ENCODE measurements at places on chromosomes 6 and 20. TPM values are rescaled to one million over a fixed set of nuclear protein-coding genes. Genes with fewer than 3 reads are reported as not detected.

HDGFL1 gene
- total RNA-seq: not detected

POPDC3 gene
- total RNA-seq: not detected

CTAGE9 gene
- total RNA-seq: not detected

GGT7 gene
- total RNA-seq: 27.3 TPM

NRSN1 gene
- total RNA-seq: not detected

PNRC1 gene
- 204 TPM for total RNA-seq

HLA-DMA gene
- total RNA-seq: 65.3 TPM

CHMP4B gene
- 124 TPM for total RNA-seq

TGIF2 gene
- total RNA-seq: 18.8 TPM

MOCS1 gene
- 34.8 TPM for total RNA-seq

CARMIL1 gene
- total RNA-seq: 28.4 TPM

SLC13A3 gene
- 5.1 TPM for total RNA-seq

RIPOR2 gene
- total RNA-seq: 12.1 TPM

SPATS1 gene
- total RNA-seq: not detected

SLCO4A1 gene
- 33.2 TPM for total RNA-seq

TBXT gene
- not detected for total RNA-seq

TP53TG5 gene
- 1.2 TPM for total RNA-seq

KCNG1 gene
- total RNA-seq: 22.4 TPM

ZSCAN16 gene
- total RNA-seq: 9.9 TPM

ENTPD6 gene
- 53.3 TPM for total RNA-seq

RPS10 gene
- total RNA-seq: 1,781 TPM

SLC44A4 gene
- total RNA-seq: 79.8 TPM

IGF2R gene
- 87.3 TPM for total RNA-seq

GSTA3 gene
- total RNA-seq: not detected

NNAT gene
- total RNA-seq: 0.52 TPM

PPP1R14C gene
- total RNA-seq: 0.52 TPM

GFRA4 gene
- not detected for total RNA-seq

BMP7 gene
- total RNA-seq: 32.0 TPM

RNF39 gene
- 0.65 TPM for total RNA-seq

All from ureter (tissue), 1 donor.